ENCODE measurements at places on chromosomes 7 and 10. TPM values are rescaled to one million over a fixed set of nuclear protein-coding genes. Genes with fewer than 3 reads are reported as not detected.

DNA sequence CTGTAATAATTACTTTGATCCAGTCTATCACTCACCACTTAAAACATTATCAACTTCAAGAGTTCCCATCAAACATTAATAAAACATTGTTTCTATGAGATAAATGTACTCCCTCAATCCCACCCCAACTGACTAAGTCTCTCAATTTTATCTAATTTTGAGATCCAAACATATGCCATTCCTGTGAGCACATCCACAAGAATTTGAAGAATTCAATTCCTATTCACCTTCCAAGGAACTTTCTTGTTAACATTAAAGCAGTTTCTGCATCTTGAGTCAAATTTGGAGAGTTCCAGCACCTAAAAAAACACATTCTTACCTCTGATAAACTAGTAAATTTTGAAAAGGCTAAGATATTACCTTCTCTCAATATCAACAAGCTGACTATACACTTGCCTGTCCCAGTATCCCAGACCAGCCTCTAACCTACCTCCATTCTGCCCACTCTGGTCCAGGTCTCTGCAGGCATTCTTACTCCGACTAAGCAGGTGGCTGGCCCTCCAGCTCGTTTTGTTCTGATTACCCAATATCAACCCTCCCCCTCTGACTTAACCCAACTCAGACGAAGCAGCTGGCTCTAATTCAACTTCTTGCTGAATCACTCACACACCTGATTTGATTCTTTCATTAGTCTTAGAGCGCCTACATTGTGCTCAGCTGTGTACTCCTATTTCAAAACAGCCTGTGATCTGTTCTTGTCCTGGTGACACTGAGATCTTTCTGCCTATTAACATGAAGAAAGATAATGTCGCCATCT is 275.2 kb downstream of the IPMK start:
- H3K36me3 ChIP-seq, result no peaks in the 10 kb centered on the region
- peaks cover 2% of the 10 kb centered on the region for H3K27me3 ChIP-seq
- no peak overlapping the region for H3K4me3 ChIP-seq
- peaks cover 8% of the 10 kb centered on the region for H3K4me1 ChIP-seq
- peak overlapping the region; percentile 48 for H3K27ac ChIP-seq

GRCh38 chr10:97974526-97975525 is 55.6 kb downstream of the CRTAC1 start:
- no peak overlapping the region for H3K4me3 ChIP-seq
- no peaks in the 10 kb centered on the region for H3K36me3 ChIP-seq
- H3K4me1 ChIP-seq, result peaks cover 2% of the 10 kb centered on the region
- DNase-seq, result no peak
- peaks cover 100% of the 10 kb centered on the region for H3K27me3 ChIP-seq

DNA sequence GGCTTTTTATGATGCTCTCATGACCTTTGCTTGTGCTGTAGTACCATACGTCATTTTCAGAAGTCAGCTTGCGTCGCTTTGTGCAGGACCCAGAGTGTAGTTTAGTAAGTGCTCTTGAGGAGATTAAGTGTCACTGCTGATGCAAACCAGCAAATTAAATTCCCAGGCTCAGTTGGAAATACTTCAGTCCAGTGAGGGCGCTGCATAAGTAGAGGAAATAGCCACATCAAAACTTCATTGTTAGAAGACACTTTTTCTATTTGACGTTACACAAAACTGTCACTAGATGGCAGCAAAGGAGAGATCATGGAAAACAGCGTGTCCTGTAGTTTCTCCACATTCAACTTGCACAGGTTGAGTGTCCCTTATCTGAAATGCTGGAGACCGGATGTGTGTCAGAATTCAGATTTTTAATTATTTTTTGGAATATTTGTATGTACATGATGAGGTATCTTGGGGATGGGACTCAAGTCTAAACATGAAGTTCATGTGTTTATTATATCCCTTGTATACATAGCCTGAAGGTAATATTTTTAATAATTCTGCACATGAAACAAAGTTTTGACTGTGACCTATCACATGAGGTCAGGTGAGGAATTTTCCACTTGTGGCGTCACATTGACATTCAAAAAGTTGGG is 7.9 kb downstream of the ZNF22 start:
- DNase-seq, result no peak
- no peak overlapping the region for H3K27ac ChIP-seq
- H3K27me3 ChIP-seq, result no peaks in the 10 kb centered on the region
- peaks cover 12% of the 10 kb centered on the region for H3K36me3 ChIP-seq

- no peak overlapping the region for H3K27ac ChIP-seq
- no peak overlapping the region for H3K4me3 ChIP-seq
- no peak for DNase-seq
- H3K36me3 ChIP-seq, result no peaks in the 10 kb centered on the region
- H3K27me3 ChIP-seq, result no peaks in the 10 kb centered on the region
Measured at GRCh38 chr10:127149501-127150081, 46.8 kb downstream of the INSYN2A start.

DNA sequence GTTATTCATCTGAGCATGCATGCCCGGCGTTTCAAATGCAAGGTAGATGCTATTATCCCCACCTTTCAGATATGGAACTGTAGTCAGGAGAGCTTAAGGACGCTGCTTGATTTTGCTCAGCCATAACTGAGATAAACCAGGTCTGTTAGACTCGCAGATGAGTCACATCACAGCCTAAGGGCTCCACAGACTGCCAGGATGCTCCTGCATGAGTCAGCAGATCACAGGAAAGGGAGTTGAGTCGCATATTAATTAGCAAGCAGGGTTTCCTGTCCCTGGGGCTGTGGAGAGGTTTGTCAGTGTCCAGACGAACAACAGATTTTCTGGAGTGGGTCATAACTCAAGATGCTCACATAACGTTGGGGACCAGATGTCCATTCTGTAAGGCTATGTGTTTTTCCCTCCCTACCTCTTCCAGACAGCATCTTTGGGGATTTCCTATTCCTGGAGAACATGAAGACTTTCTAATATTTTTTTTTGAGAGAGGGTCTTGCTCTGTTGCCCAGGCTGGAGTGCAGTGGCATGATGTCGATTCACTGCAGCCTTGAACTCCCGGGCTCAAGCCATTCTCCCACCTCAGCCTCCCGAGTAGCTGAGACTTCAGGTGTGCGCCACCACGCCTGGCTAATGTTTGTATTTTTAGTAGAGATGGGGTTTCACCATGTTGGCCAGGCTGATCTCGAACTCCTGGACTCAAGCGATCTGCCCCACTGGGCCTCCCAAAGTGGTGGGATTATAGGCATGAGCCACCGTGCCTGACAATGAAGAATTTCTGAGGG is 36.7 kb downstream of the PFKFB3 start:
- H3K27ac ChIP-seq, result no peak overlapping the region
- DNase-seq, result no peak
- H3K4me3 ChIP-seq, result no peak overlapping the region
- H3K36me3 ChIP-seq, result peaks cover 15% of the 10 kb centered on the region
- H3K4me1 ChIP-seq, result no peaks in the 10 kb centered on the region

DNA sequence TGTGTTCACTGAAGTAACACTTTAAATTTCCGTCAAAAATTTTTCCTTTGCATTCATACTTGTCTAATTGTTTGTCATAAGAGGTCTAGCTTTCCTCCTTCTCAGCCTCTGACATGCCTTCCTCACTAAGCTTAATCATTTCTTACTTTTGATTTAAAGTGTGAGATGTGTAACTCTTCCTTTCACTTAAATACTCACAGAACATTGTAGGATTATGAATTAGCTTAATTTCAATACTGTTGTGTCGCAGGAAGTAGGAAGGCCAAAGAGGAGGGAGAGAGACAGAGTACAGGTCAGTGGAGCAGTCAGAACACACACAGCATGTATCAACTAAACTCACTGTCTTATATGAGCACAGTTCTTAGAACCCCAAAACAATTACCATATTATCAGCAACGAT is 99.0 kb downstream of the SRPK2 start:
- H3K27ac ChIP-seq, result no peak overlapping the region
- no peaks in the 10 kb centered on the region for H3K4me1 ChIP-seq
- DNase-seq, result no peak
- H3K4me3 ChIP-seq, result no peak overlapping the region

KCNIP2 gene
- 6.8 TPM for total RNA-seq

DNA sequence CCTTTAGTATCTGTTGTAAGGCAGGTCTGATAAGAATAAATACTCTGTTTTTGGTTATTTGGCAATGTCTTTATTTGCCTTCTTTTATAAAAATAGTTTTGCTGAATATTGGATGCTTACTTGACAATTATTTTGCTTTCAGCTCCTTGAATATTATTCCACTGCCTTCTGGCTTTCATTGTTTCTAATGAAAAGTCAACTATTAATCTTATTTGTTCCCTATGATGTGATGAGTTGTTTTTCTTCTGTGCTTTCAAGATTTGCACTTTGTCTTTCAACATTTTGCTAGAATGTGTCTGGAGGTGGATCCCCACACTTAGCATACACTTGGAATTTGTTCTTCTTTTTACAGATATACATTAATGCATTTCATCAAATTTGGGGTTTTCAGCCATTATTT is 203.8 kb upstream of the PTPRZ1 start:
- no peak overlapping the region for H3K4me3 ChIP-seq
- no peaks in the 10 kb centered on the region for H3K27me3 ChIP-seq
- no peak overlapping the region for H3K27ac ChIP-seq
- H3K36me3 ChIP-seq, result peaks cover 2% of the 10 kb centered on the region
- DNase-seq, result no peak

DNA sequence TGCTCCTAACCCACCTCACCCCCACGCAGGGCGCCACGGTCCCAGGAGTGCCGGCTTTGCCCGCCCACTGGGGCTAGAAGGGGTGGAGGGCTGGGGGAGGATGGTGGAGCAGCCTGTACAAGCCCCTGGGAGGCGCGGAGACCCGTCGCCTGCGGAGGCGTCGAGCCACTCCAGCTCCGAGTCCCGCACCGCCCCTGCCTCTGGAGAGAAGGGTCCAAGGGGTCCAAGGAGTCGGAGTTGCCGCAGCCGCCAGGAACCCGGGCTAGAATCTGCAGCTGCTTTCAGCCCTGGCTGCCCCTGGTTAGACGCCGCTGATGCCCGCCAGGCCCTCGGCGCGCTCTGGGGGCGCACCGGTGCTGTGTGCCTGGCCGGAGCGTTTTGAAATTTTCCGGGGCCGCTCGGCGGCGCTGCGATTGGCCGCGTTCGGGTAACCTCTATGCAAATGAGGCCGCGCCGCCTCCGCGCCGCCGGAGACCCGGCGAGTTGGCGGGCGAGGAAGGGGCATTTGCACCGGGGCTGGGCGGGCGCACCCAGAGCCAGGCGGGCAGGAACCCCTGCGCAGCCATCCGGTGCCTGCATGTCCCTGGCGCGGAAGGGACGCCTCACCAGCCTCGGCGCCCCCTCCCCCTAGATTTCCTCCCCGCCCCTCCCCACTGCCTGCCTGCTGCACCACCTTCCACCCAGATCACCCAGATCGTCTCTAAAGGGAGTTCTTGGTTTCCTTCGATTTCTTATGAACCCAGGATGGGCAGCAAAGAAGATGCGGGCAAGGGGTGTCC is at the start of gene HMX2:
Gene HMX2 (plus strand): TSS at position 502 of the 779 bp plus-strand sequence. CDS start 243 bp downstream, at position 745.
- DNase-seq, result no peak
- no peaks in the 10 kb centered on the region for H3K36me3 ChIP-seq
- no peak within 1 kb of the TSS for H3K27ac ChIP-seq
- H3K27me3 ChIP-seq, result peaks cover 94% of the 10 kb centered on the region

DNA sequence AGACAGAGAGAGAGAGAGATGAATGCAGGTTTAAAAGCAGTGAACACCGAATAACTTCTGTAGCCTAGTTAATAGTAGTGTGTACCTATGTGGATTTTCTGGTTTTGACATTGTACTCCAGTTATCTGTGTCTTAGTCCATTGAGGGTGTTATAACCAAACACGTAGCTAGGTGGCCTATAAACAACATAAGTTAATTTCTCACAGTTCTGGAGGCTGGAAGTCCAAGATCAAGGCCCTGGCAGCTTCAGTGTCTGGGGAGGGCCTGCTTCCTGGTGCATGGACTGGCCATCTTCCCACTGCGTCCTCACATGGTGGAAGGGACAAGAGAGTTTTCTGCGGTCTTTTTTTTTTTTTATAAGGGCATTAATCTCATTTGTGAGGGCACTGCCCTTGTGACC is 23.5 kb downstream of the AOC1 start:
- H3K4me1 ChIP-seq, result peaks cover 8% of the 10 kb centered on the region
- H3K36me3 ChIP-seq, result peaks cover under 1% of the 10 kb centered on the region
- no peak for DNase-seq
- H3K4me3 ChIP-seq, result no peak overlapping the region
- no peak overlapping the region for H3K27ac ChIP-seq

- no peak overlapping the region for H3K27ac ChIP-seq
- no peak for DNase-seq
- no peak overlapping the region for H3K4me3 ChIP-seq
- no peaks in the 10 kb centered on the region for H3K36me3 ChIP-seq
Measured at GRCh38 chr7:43502941-43503340, 80.0 kb upstream of the STK17A start.

MSMB gene
- total RNA-seq, result not detected

DNA sequence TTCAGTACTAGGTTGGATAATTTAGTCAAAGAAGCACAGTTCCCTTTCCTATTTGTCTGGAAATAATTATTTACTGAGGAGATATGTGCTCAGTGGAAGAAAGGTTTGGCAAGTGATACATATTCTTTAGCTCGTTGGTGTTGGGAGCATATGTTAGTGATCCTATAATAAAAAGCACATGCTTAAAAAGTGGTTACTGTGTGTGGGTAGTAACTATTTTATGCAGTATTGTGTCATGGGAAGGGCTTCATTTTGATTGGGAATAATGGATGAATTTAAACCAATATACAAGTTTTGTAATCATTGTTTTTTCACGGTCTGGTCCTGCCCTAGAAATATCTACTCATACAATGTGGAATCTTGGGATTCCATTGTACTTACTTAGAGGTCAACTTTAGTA is 188.7 kb upstream of the PPP1R3A start:
- no peak overlapping the region for H3K4me3 ChIP-seq
- peaks cover 7% of the 10 kb centered on the region for H3K4me1 ChIP-seq
- no peak for DNase-seq
- H3K36me3 ChIP-seq, result no peaks in the 10 kb centered on the region

EBLN1 gene
- not detected for total RNA-seq

AKR1C8 gene
- total RNA-seq, result not detected
